Fibroblast of upper back skin (primary cell): ENCODE measurements at places on chromosomes 4 and X.
A peak's percentile ranks its signal among the peaks of the same experiment; 100 is the strongest.

DNA sequence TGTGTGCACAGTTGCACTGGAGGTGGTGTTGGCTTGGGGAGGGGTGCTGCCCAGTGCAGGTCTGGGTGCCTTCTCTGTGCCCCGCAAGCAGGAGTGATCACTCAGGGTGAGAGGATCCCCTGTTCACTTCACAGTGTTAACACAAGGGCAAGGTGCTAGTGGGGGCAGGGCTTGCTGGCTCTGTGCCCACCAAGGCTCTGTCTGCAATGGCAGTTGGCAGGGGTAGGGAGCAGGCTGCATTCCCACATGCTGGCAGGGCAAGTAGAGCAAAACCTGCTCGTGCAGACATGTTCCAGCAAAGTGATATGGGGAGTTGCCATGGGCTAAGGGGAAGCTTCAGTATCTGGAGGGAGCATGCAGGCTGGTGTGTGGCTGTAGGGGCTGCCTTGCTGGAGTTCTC, 428.0 kb downstream of the ZNF674 start:
- DNase-seq: no peak

- DNase-seq: peak; percentile 94
These were observed 297.8 kb downstream of the RAPGEF2 start for GRCh38 chr4:159400558-159401225.

DNA sequence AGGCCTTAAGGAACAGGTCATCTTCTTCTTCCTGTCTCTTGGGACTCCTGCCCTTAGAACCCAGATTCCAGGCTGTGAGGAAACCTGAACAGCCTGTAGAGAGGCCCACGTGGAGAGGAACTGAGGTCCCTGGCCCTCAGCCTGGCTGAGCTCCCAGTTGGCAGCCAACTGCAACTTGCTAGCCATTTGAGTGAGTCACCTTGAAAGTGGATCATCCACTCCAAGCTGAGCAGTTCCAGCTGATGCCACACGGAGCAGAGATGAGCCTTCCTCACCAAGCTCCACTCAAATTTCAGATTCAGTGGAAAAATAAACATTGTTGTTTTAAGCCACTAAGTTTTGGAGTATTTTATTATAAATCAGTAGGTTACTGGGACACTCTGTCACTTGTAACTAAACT, 392.5 kb downstream of the BCOR start:
- DNase-seq: peak; percentile 87

- DNase-seq: no peak
These were observed 2.5 kb downstream of the DCK start for GRCh38 chr4:70996018-70996360.

GRCh38 chrX:155056877-155057792, 13.8 kb downstream of the CMC4 start:
- DNase-seq: peak; percentile 69

GRCh38 chrX:72094894-72095293, 36.8 kb downstream of the RTL5 start:
- DNase-seq: no peak

GRCh38 chr4:167238226-167238625, 3.9 kb upstream of the SPOCK3 start:
- DNase-seq: no peak

GRCh38 chr4:185134307-185134869, 8.7 kb upstream of the SLC25A4 start:
- DNase-seq: peak; percentile 52

GRCh38 chr4:31059753-31060522, 339.8 kb downstream of the PCDH7 start:
- DNase-seq: no peak

DNA sequence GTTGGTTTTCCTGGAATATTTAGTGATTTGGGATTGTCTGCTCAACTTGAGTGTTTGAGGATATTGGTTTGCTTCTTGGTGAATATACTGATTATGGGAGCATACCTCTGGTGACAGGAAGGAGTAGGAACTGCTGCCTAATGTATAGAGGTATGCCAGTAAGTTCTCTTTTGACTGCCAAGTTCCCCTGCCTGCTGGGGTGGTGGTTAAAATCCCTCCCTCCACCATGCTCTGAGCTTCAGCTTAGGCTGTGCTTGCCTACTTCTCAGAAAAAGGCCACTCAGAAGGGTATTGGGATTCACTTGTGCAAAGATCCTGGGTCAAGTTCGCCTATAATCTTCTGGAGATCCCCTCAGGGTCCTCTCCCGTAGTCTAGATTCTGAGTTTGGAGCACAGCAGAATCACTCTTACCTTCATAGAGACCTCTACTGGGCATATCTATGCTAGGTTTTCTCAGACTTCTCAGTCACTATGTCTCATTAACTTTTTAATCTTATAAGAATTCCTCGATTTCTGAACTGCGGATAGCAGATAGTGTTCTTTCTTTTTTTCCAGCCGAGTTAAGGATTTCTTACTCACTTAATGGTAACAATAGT, 44.7 kb upstream of the DCK start:
- no peak for DNase-seq

DNA sequence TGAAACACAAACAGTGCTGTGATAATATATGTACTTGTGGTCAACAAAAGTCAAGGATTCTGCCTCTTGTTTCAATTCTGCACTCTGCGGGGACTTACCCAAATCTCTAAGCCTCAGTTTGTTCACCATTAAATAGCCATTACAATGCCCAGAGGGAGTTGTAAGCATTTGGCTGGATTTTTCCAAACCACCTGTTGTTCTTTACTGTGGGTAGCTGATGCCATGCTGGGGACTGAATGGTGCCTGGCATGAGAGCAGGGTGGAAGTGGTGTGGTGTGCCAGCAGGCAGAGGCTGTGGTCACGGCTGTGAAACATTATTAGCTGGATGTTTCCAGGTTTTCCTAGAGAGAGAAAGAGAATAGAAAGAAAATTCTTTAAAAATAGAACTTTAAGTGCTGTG, 60.7 kb upstream of the PAK3 start:
- DNase-seq: no peak

DNA sequence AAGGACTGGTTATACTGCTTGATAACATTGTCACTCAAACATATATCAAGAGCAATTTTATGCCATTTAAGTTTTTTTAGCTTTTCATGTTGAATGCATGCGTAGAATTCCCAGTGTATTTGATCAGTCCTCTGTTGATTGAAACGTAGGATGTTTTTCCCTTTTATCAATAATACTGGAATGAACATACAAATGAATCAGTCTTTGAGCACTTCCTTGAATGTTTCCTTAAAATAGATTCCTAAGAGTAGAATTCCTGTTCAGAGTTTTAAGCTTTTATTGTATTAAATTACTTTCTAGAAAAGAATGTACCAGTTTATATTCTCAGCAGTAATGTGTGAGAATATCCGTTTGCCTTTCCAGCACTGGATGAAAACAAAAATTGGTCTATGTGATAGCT, 37.8 kb downstream of the ADD1 start:
- DNase-seq: no peak

- no peak for DNase-seq
These were observed 391 bp downstream of the UBL4A start for GRCh38 chrX:154486052-154486395.

- DNase-seq: no peak
These were observed 17.2 kb downstream of the NDP start for GRCh38 chrX:43956034-43956433.

- DNase-seq: no peak
These were observed 37.0 kb upstream of the KDR start for GRCh38 chr4:55162396-55162795.

DNA sequence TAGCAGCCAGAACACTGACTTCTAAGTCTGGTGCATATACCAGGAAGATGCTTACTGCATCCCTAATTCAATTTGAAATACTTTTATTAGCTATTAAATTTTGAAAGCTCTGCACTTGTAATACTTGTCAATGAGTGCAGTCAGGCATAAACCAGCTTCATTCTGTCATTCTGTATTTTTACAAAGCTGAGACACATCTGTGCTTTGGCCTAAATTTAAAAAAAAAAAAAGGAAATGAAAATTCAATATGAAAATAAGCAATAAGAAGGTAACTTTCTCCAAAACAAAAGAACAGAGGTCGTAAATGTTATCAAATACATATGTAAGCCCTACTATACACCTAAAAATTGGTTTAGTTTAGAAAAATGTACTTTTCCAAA, 7.0 kb downstream of the SMIM14 start:
- no peak for DNase-seq

- no peak for DNase-seq
These were observed 85.1 kb downstream of the ARAP2 start for GRCh38 chr4:36159208-36159607.

DNA sequence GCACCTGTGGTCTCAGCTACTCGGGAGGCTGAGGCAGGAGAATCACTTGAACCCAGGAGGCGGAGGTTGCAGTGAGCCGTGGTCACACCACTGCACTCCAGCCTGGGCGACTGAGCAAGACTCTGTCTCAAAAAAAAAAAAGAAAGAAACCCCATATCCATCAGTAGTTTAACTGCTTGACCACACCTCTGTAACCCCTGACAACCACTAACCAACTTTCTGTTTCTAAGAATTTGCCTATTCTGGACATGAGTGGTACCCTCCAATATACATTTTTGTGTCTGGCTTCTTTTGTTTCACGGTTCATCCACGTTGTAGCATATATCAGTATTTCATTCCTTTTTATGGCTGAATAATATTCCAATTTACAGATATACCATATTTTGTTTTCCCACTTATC, 9.1 kb downstream of the PPAT start:
- no peak for DNase-seq

GRCh38 chrX:119729408-119730201, 28.8 kb upstream of the SOWAHD start:
- DNase-seq: peak; percentile 51

GRCh38 chr4:147739239-147739823, 7.4 kb downstream of the ARHGAP10 start:
- peak; percentile 50 for DNase-seq

GRCh38 chrX:20947411-20947912, 426.8 kb upstream of the CNKSR2 start:
- DNase-seq: no peak

DNA sequence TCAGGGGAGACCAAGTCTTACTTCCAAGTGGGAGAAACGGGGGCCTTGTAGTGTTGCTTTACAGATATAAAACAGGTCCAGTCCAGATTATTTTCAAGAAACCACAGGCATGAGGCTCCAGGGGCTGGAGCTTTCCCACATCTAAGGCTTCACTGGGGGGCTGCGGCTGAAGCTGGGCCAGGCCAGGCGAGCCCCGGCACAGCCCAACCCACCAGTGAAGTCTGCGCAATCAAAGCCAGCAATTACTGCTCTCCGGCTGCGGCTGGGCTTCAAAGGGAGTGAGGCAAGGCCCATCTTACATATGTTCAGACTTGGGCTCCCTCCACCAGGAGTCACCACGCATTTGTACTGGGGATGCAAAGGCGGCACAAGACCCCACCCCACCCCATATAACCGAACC, 61.7 kb downstream of the HADH start:
- peak; percentile 80 for DNase-seq

DNA sequence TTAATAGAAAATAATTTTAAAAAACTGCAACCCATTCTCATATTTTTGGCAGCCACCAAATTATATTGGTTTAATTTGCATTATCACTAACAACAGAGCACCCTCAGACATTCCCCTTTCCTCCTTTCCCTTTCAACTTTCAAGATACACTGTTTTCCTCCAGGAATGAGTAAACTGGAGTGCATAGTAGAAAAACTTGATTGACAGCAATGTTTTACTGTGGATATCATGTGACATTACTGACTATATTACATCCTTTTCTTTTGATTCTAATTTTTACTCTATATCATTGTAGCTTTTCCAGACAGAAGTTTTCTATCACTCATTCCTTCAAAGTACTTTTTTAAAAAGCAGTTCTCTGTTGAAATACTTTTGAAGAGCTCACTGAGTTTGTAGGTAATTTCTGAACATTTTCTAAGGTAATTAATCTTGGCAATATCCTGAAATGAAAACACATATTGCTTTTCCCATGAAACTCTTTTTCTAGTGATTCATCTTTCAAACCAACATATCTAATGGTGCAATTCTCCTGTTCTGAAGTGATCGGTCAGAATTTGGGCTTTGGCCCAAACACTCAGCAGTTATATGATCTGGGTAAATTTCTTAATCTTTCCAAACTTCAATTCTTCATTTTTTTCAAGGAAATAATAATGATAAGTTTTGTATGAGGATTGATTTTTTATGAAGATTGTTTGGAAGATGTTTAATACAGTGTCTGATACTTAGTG, 920.4 kb upstream of the EPHA5 start:
- peak; percentile 73 for DNase-seq

- DNase-seq: no peak
These were observed 47.2 kb downstream of the SYNPO2 start for GRCh38 chr4:118935819-118936218.

- DNase-seq: no peak
These were observed 41.8 kb upstream of the PACRGL start for GRCh38 chr4:20658456-20658855.

- DNase-seq: peak; percentile 9
These were observed at the start of gene GLRB for GRCh38 chr4:157075811-157076577. TSS of gene GLRB (plus strand) at chr4:157076150. CDS start at chr4:157078025, 1,875 bp downstream.

- no peak for DNase-seq
These were observed 179.5 kb upstream of the TBL1X start for GRCh38 chrX:9285342-9285771.

- DNase-seq: no peak
These were observed 528 bp upstream of the FGF2 start for GRCh38 chr4:122826079-122826527.
